SJSA1 (cell line): ENCODE measurements at places on chromosomes 7 and 10.

- no peaks in the 10 kb centered on the region for H3K27me3 ChIP-seq
- DNase-seq: no peak
- H3K4me1 ChIP-seq: no peaks in the 10 kb centered on the region
- H3K4me3 ChIP-seq: no peak overlapping the region
Observed at GRCh38 chr10:60230892-60231291, 158.8 kb downstream of the ANK3 start.

GRCh38 chr10:3010816-3011460 lies 56.4 kb upstream of the PFKP start:
- H3K36me3 ChIP-seq: no peaks in the 10 kb centered on the region
- DNase-seq: no peak
- no peaks in the 10 kb centered on the region for H3K27me3 ChIP-seq
- H3K27ac ChIP-seq: no peak overlapping the region
- peaks cover 23% of the 10 kb centered on the region for H3K4me1 ChIP-seq
- no peak overlapping the region for H3K4me3 ChIP-seq

- no peak overlapping the region for H3K4me3 ChIP-seq
- no peaks in the 10 kb centered on the region for H3K4me1 ChIP-seq
- no peaks in the 10 kb centered on the region for H3K27me3 ChIP-seq
- no peak for DNase-seq
- no peak overlapping the region for H3K27ac ChIP-seq
- no peaks in the 10 kb centered on the region for H3K36me3 ChIP-seq
Observed at GRCh38 chr7:124308384-124308783, 275.5 kb upstream of the TMEM229A start.

GRCh38 chr7:63925626-63926460 lies 72.8 kb upstream of the ZNF722 start:
- H3K36me3 ChIP-seq: no peaks in the 10 kb centered on the region
- H3K4me3 ChIP-seq: no peak overlapping the region
- no peaks in the 10 kb centered on the region for H3K27me3 ChIP-seq
- no peak overlapping the region for H3K27ac ChIP-seq
- H3K4me1 ChIP-seq: no peaks in the 10 kb centered on the region

GRCh38 chr10:66931340-66931948 lies 5.6 kb downstream of the LRRTM3 start:
- no peak overlapping the region for H3K4me3 ChIP-seq
- no peaks in the 10 kb centered on the region; the same call in 1 of the 2 replicates for H3K27me3 ChIP-seq
- no peak for DNase-seq
- H3K36me3 ChIP-seq: no peaks in the 10 kb centered on the region
- no peak overlapping the region for H3K27ac ChIP-seq

GRCh38 chr7:106425017-106425719 lies 140.4 kb upstream of the NAMPT start:
- H3K4me1 ChIP-seq: peaks cover 28% of the 10 kb centered on the region
- H3K36me3 ChIP-seq: no peaks in the 10 kb centered on the region
- H3K27ac ChIP-seq: peak overlapping the region; percentile 58
- H3K4me3 ChIP-seq: no peak overlapping the region

- H3K36me3 ChIP-seq: no peaks in the 10 kb centered on the region
- H3K4me3 ChIP-seq: no peak overlapping the region
- no peak for DNase-seq
- peak overlapping the region; percentile 14; the same call in 1 of the 2 replicates for H3K27ac ChIP-seq
- H3K27me3 ChIP-seq: no peaks in the 10 kb centered on the region; the same call in 1 of the 2 replicates
- peaks cover 14% of the 10 kb centered on the region for H3K4me1 ChIP-seq
Observed at GRCh38 chr7:142383841-142384492, 126.1 kb upstream of the PRSS58 start.

GRCh38 chr10:11758527-11759236 lies 16.5 kb downstream of the ECHDC3 start:
- H3K27ac ChIP-seq: no peak overlapping the region
- no peak for DNase-seq
- no peaks in the 10 kb centered on the region for H3K27me3 ChIP-seq
- no peaks in the 10 kb centered on the region for H3K4me1 ChIP-seq
- H3K4me3 ChIP-seq: no peak overlapping the region
- H3K36me3 ChIP-seq: peaks cover 24% of the 10 kb centered on the region

GRCh38 chr10:69742928-69743602 lies 58.6 kb upstream of the COL13A1 start:
- DNase-seq: peak; percentile 63
- H3K36me3 ChIP-seq: no peaks in the 10 kb centered on the region
- peaks cover 22% of the 10 kb centered on the region for H3K4me1 ChIP-seq
- no peak overlapping the region for H3K4me3 ChIP-seq
- no peak overlapping the region for H3K27ac ChIP-seq

DNA sequence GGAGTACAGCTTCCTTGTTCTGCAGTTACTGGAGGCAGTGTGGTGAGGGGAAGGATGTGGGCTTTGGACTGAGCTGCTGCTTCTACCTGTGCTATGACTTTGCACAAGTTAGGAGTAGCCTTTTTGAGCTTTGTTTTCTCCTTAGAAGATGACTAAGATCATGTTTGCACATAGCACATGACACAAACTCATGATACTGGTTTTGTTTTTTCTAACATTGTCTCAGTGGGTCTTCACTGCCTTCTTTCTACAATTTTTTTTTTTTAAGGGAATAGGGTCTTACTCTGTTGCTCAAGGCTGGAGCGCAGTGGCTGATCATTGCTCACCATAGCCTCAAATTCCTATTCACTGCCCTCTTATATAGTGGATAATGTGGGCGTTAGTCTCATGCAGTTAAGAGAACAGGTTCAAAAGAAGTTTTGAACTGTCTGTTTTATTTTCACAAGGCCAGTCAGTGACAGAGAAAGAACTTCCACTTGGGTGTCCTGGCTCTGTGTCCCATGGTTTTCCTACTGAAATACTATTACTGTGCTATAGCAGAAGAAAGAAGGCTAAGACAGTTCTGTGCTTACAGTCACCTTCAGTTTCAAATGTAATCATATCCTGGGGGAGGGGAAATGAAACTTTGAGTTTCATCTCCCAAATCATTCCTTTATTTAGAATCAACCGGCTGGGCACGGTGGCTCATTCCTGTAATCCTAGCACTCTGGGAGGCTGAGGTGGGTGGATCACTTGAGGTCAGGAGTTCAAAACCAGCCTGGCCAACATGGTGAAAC lies 72.0 kb downstream of the KAT6B start:
- H3K4me3 ChIP-seq: no peak overlapping the region
- no peak overlapping the region for H3K27ac ChIP-seq
- peaks cover 9% of the 10 kb centered on the region for H3K4me1 ChIP-seq
- H3K27me3 ChIP-seq: no peaks in the 10 kb centered on the region
- DNase-seq: no peak
